Stimulated activated CD4-positive, alpha-beta T cell treated with anti-CD3 and anti-CD28 coated beads, Interleukin-15, amount 100 ng/mL, for 48 hours (primary cell): ENCODE measurements at places on chromosomes 6 and 20.

DNA sequence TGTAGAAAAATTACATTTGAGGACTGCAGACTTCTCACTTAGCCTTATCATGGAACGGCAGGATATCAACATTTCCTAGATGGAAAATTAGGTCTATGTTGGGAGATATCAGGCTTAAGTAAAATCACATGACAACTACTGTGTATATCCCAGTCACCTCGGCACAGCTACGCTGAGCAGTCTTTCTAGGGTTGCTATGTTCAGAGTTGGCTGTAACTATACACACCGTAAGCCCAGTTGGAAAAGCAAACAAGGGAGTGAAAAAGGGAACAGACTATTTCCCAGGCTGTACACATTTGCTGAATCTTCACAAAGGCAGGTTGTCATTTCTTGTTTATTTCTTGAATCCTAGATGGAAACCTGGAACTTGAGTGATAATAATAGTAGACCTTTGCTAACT is 80.7 kb upstream of the PTPRK start:
- no peak for DNase-seq

GRCh38 chr6:4658486-4658885 is 117.7 kb upstream of the CDYL start:
- no peak for DNase-seq

- DNase-seq = no peak
Measured at GRCh38 chr6:131787766-131788712, 19.8 kb upstream of the ENPP1 start.

- no peak for DNase-seq
Measured at GRCh38 chr6:15387118-15387517, 141.2 kb downstream of the JARID2 start.
